ENCODE measurements at places on chromosomes 5 and 9. TPM values are rescaled to one million over a fixed set of nuclear protein-coding genes. Genes with fewer than 3 reads are reported as not detected.

Gene MPDZ
- total RNA-seq = 83.3 TPM

Gene HRCT1
- 0.59 TPM for total RNA-seq

Gene PTPN3
- total RNA-seq = 7.2 TPM

Gene RHOBTB3
- 154 TPM for total RNA-seq

Gene STPG3
- total RNA-seq = not detected

Gene BRINP1
- 8.9 TPM for total RNA-seq

Gene HDAC3
- total RNA-seq = 53.8 TPM

Gene HMMR
- total RNA-seq = 12.8 TPM

Gene ADAMTS19
- total RNA-seq = 0.33 TPM

Gene PAPPA
- 201 TPM for total RNA-seq

Gene TMEM171
- 1.3 TPM for total RNA-seq

Gene STC2
- total RNA-seq = 159 TPM

Gene SLC1A1
- total RNA-seq = 25.8 TPM

Gene MARCHF11
- total RNA-seq = not detected

Gene CAVIN4
- 1.6 TPM for total RNA-seq

Gene DNAJC25
- 8.1 TPM for total RNA-seq

Gene ADGRD2
- not detected for total RNA-seq

Gene RNF224
- 0.07 TPM for total RNA-seq

Measured in smooth muscle cell of the pulmonary artery (primary cell).